T follicular helper cell (primary cell): ENCODE measurements at places on chromosomes 1 and 21.

GRCh38 chr1:159185121-159185520, 13.7 kb downstream of the CADM3 start:
- DNase-seq: no peak

GRCh38 chr1:205715628-205716027, 34.4 kb downstream of the NUCKS1 start:
- DNase-seq: no peak

GRCh38 chr1:61224609-61225008, 142.2 kb downstream of the NFIA start:
- DNase-seq: no peak

- no peak for DNase-seq
These were observed 22.2 kb downstream of the FMOD start for GRCh38 chr1:203328714-203329122.

DNA sequence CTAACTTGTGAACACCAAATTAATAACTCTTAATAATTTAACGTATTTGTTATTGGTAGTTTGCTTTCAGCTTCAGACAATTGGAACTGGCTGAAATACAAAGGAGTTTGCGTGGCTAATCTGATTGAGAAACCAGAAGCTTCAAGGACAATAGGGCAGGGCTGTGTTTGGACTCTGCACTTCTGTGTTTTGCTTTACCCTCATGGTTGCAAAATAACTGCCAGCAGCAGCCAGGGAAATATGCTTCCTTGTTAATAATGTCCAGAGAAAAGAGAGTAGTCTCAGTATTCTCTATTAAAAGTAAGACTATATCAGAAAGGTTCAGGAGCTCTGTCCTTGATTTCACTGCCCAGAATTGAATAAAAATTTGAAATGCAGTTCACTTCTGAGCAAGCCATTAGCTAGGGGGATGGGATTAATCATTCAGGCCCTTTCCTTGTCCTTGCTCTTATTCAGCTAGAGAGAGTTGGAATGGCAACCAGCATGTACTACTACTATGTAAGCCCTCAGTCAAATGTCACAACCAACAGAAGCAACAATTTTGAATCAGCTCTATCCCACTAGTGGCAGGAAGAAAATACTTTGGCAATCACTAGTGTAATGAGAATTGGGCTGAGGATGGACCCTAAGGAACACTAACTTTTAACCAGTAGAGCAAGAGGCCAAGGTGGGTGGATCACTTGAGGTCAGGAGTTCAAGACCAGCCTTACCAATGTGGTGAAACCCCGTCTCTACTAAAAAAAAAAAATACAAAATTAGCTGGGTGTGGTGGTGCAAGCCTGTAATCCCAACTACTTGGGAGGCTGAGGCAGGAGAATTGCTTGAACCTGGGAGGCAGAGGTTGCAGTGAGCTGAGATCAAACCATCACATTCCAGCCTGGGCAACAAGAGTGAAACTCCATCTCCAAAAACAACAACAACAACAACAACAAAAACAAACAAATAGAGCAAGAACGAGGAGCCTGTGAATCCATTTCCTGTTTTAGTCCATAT, 76.8 kb downstream of the POU2F1 start:
- DNase-seq: no peak

DNA sequence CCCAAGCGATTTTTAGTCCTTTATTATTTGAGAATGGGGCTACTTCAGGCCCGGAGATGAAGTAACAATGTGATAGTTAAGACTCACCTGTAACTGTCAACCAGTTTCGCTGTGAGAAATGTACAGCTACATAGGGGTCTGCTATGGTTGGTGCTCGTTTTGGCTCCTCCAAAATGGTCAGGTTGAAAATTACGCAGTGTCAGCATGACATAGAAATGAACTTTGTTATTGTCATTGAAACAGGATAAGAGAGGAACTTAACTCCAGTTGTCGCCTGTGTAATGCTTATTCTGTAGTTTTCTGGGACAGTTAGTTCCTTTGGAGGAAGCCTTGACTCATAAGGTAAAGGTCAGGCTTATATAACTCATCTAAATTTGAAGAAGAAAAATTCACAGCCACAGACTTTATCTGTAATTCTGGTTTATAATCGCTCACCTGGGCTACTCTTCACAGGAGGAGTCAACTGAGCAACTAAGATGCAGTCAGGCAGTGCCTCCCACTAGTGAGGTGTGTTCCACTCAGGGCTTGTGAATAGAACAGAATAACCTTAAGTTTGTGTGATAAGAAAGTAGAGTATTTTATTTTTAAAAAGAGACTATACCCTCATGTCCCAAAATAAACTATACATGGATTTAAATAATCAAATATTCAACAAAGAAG, 130.9 kb downstream of the CD247 start:
- DNase-seq: no peak

DNA sequence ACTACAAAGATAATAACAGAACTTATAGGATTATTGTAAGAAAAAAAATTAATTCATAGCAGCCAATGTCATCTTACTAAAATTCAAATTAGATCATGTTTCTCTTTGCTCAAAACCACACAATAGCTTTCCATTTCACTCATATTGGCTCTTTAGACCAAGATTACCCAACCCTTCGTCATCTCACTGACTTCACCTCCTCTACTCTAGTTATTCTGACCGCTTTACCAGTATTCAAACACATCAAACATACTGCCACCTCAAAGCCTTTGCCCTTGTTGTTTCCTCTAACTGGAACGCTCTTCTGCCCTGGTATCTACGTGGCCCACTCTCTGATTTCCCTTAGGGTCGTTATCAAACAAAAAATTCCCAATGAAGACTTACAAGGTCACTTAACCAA, 1.7 kb downstream of the ANGPTL3 start:
- DNase-seq: no peak

GRCh38 chr1:203589171-203589570, 37.5 kb upstream of the ATP2B4 start:
- no peak for DNase-seq

GRCh38 chr1:154337253-154337894, 12.0 kb downstream of the ATP8B2 start:
- no peak for DNase-seq

- no peak for DNase-seq
These were observed 34.2 kb downstream of the GATAD2B start for GRCh38 chr1:153888533-153888932.

- DNase-seq: no peak
These were observed 337.0 kb upstream of the NCAM2 start for GRCh38 chr21:20661246-20661645.

DNA sequence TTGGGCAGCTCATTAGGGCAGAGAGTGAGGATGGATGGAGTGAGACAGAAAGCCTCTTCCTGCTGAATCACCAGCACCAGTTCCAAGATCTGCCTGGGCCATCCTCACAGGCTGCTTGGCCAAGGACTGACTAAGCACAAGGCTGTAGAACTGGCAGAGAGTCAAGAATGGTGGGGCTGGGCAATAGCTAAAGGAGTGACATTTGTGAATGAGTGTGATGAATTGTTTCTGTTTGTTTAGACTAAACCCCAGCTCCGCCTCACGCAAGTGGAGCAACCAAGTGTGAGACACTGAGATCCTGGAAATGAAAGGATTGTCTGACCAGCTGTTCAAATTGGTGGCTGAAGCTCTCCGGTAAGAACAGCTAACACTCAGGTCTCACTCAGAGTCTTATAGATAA, 38.6 kb downstream of the BRINP2 start:
- DNase-seq: no peak

GRCh38 chr1:9378801-9379200, 86.1 kb downstream of the SPSB1 start:
- DNase-seq: no peak

DNA sequence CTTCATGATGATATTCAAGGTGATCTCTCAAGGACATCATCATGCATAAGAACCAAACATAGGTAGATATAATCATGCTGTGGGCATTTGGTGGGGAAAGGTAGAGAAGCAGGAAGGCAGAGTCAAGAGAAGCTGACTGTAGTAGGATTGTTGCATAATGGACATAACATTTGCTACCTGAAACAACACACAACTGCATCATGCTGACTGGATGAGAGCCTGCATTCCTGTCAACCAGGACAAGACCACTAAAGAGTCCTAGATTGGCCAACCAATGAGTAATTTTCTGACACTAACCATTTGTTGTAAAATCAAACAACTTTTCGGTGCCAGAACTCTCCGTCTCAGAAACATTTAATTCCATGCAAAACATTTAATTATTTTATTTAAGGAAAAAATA, 377.2 kb downstream of the PLPP3 start:
- no peak for DNase-seq

DNA sequence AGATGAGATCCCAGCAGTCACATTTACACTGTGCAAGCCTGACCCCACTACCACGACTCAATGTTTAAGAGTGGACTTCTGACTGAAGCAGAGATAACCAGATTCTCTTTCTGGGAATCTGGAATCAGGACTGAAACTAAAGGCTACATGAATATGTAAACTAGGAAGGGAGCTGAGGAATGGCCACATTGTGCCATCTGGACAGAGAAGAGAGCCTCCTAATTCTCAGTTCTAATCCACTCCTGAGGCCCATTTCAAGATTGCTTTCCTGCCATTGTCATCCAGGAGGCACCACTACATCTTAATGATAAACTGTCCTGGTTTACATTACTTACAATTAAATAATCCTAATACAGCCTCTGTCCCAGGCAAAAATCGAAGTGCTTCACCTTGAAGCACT, 6.5 kb downstream of the PAXBP1 start:
- no peak for DNase-seq

DNA sequence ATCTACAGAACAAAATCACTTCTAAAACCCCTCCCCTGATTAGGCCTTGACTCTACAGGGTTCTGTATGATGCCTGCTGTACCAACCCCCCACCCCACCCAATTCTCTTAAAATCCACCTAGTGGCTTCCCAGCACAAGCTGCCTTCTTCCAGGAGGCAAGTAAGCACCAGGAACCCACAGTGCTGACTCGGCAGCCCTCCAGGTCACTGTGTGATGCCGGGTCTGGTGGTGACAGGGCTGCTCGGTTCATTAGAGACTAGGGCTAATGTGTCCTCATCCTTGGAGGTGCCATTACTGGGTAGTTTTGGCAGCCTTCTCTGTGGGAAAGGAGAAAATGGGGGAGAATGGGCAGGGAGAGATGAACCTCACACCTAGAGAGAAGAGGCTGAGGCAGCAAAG, 363.5 kb downstream of the PTPRU start:
- no peak for DNase-seq

DNA sequence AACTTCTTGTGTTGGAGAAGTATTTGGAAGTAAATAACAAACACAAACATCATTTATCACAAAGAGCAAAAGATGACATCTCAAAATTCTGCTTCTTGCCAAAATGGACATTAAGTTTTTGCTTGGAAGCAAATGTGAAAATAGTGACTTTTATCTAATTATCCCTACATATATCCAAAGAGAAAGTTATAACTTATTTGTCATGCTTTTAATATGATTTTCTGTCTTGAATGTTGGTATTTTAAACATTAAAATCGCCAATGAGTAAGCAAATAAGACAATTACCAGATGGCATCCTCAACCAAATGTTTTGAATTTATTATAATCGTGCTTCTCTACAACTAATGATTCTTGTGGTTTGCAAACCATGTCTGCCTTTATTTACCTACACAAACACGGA, 594.3 kb downstream of the KIF26B start:
- no peak for DNase-seq

- DNase-seq: no peak
These were observed 9.4 kb upstream of the NEK2 start for GRCh38 chr1:211684791-211685190.

GRCh38 chr1:24964811-24965570, 34.9 kb upstream of the RUNX3 start:
- peak; percentile 72 for DNase-seq

- DNase-seq: no peak
These were observed 21.3 kb upstream of the COL18A1 start for GRCh38 chr21:45383615-45384201.

GRCh38 chr21:14762734-14763694, 216.9 kb upstream of the SAMSN1 start:
- no peak for DNase-seq

DNA sequence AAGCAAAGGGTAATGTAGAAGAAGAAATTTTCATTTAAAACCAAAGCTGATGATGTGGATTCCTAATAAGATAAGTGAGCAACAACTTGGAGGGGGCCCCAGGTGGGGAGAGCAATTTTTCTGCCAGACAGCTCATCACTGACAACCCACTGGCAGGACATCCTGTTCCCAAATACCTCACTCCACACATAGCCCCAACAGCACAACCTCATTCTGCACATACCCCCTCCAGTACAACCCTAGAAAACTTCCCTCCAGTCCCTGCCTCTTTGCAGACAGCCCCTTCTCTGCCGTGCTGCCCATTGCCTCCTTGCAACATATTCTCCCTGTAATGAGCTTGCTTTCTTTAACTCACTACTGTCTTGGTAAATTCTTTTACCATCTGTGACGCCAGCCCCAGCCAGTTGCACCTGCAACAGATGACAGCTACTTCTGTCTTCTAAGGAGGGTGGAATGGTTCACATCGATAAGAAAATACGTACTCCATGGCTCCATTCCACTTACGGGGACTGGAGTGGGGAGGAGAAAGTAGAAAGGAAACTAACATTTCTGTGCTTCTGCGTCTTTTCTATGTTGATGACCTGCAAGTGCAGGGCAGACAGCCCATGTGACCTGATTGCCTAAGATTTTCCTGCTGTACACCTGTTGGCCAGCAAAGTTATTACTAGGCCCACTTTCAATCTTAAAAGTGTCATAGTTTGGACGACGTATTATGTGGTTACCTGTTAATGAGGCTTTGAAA, 14.7 kb downstream of the RHEX start:
- DNase-seq: no peak

DNA sequence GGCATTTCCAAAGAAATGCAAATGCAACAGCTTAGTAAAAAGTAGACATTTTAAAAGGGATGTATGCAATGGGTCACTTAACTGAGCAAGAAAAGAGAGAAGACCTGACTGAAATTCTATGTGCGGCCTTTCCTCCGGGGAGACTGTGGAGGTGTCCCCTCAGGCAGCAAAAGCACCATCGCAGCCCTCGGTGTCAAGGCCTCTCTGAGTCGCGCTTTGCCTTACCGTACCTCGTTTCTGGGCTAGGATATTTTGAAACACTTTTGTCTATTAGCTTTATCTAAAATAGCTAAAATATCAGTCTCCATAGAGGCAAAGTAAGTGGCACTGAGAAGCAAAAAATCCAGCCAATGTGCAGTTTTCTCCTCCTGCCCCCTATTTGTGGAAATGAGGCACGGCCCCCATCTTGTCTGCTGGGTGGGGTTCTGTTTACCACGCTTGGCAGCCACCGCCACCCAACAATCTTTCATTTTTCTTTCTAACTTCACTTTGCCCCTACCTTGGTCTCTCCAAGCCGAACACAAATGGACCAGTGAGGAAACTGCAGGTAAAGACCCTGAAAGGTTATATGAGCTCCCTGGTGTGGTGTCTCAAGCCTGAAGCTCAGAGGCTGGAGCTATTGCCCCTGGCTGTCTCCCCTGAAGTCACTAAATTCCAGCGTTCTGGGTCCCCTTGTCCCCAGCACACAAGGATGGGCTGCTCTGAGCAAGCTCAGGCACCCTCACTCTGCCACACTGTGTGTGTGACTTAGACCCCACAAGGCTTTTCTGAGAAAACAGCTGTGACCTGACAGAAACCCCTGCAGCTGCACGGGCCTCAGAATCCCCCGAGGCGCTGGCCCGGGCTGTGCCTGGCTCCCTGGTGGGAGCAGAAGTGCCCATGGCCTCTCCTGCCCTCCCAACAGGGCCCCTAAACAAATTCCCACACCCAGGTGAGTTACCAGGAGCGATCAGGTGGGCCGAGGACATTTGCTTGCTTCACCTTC, 1.6 kb downstream of the CD247 start:
- DNase-seq: no peak
